NCI-H2029 treated with DMSO at 0.1 percent for 48 hours (cell line): ENCODE measurements at places on chromosomes 1 and 21.

- DNase-seq, result no peak
Observed at GRCh38 chr1:96473791-96474434, 247.7 kb upstream of the PTBP2 start.

DNA sequence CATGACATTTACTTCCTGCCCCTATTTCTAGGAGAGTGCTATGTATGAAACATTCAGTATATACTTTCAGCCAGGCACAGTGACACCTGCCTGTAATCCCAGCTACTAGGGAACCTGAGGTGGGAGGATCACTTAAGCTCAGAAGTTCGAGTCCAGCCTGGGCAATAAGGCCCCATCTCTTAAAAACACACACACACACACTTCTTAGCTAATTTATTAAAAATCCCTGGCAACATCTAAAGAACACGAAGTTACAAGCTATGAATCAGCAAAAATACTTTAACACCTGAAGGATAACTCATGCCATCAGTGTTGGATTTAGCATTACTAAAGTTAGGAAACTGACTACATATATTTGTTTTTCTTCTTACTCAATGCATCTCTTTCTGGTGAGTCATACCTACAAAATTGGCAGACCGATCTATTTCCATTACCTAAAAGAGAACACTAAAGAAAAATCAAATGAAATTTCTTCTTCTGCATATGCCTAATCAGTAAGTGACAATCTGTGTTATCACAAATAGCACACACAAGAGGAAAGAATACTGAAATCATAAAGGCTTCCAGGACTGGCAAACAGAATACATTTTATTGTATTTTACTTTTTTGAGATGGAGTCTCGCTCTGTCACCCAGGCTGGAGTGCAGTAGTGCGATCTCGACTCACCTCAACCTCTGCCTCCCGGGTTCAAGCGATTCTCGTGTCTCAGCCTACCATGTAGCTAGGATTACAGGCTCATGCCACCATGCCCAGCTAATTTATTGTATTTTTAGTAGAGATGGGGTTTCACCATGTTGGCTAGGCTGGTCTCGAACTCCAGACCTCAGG lies 41.4 kb downstream of the RNF115 start:
- DNase-seq, result no peak

- DNase-seq, result no peak
Observed at GRCh38 chr1:107866870-107867269, 98.1 kb downstream of the VAV3 start.

DNA sequence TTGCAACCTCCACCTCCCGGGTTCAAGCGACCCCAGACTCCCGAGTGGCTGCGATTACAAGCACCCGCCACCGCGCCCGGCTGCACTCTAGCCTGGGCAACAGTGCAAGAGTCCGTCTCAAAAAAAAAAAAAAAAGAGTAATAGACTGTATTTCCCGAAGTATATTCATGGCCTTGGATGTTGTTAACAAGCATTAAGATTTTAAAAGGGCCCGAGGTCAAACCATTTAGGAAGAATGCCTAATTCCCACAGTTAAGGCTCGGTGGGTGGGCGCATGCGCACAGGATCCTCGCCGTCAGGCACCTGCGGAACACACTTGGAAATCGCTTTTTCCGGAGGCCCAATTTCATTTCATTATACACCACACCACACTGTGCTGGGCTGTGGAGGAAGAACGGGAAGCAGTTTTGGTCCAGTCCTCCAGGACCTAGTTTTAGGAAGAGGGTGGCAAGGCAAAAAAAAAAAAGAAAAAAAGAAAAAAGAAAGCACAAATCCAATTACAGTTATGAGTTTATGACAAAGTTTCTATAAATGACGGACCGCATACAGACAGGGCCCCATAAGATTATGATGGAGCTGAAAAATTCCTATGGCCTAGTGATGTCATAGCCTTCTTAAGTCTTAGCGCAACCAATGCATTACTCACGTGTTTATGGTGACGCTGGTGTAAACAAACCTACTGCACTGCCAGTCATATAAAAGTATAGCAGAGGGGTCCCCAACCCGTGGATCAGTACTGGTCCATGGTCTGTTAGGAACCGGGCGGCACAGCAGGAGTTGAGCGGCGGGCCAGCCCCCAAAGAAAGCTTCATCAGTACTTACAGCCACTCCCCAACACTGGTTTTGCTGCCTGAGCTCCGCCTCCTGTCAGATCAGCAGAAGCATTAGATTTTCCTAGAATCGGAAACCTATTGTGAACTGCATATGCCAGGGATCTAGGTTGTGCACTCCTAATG lies 38.2 kb downstream of the H3-3A start:
- DNase-seq, result no peak

DNA sequence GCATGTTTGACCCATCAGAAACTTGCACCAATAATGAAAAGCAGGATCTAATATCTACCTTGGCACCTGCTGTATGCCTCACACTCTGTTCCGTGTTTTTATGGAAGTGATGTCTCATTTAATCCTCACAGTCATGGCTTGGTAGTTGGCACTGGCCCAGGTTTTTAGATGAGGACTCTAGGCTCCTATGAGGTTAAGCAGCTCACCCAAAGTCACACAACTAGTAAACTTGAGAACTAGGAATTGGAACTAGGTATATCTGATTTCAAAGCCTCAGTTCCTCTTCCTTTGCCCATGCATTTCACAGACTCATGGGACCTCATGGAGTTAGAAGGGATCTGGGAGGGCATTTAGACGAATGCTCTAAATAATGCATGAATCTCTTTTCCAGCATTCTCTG lies 21.3 kb upstream of the TARBP1 start:
- DNase-seq, result peak; percentile 78
